ENCODE measurements at places on chromosomes 16 and 17.

DNA sequence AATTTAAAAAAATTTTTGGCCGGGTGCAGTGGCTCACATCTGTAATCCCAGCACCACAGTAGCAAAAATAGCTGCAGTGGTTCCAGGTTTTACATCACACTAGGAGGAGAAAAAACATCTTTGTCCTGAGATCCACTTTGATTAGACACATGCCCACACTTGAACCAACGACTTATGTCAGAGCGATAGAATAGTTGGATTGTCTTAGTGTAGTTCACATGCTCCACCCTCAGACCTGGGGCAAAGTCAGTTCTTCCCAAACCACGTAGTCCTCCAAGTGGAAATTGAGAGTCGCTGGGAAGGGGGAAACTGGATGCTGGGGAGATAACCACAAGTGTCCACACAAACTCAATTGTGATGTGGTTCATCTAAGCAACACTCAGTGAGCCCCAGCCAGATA lies 11.4 kb upstream of the ITGAM start:
- DNase-seq, result no peak

DNA sequence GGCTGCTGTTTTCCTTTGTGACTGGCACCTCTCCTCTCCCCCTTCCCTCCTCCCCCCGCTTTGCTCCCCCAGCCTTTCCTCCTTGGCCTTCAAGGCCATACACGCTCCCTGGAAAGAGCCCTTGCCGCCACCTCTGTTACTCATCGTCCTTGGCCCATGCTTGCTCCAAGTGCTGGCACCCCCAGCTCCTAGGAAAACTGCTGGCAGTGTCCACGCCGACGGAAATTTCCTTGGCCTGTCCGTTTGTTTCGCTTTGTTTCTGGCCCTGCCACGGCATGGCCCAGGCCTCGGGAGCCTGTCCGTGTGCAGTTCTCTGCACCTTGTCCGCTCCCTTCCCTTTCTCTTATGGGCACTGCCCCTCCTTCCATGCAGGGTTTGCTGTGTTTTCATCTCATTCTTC lies 18.0 kb downstream of the CA5A start:
- no peak for DNase-seq

DNA sequence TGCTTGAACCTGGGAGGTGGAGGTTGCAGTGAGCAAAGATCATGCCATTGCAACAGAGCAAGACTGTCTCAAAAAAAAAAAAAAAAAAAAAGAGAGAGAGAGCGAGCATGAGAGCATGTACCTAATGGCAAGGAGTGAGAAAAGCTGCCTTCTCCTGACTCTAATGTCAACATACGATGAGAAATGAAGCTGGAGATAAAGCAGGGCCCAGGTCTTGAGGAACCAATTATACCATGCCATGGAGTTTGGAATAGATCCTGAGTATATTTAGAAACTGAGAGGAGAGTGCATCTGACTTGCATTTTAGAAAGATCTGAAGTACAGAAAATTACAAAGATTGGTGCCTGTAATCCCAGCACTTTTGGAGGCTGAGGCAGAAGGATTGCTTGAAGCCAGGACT lies 3.8 kb upstream of the MAP2K6 start:
- DNase-seq, result no peak

DNA sequence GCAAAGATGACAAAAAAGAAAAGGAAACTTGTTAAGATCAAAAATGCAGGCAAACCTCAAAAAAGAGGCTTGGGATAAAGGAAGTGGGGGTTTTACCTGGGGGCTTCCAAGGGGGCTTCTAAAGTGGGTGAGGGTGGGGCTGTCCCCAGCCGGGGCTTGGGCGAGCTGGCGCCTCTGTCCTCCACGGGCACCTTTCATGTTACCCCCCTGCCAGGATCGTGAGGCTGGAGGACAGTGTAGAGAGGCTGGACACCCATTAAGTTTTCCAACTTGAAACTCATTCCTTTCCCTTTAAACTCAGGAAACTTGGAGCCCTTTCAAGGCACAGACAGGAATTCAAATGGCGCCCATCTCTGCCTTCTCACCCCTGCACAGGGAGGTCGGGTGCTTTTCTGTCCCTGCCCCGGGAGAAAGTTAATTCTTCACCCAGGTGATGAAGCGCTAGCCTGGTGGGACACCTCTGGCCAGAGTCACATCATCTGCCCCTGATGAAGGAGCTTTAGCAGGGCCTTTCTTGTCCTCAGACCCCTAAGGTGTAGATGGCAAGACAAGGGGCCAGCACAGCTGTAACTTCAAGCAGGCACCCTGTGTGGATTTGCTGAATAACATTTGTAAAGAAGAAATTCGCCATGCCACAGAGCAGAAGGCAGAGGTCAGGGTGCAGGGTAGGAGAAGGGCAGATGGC lies 87.3 kb downstream of the C16orf78 start:
- DNase-seq, result no peak

GRCh38 chr17:18371455-18371854 lies 6.1 kb upstream of the EVPLL start:
- DNase-seq, result no peak

DNA sequence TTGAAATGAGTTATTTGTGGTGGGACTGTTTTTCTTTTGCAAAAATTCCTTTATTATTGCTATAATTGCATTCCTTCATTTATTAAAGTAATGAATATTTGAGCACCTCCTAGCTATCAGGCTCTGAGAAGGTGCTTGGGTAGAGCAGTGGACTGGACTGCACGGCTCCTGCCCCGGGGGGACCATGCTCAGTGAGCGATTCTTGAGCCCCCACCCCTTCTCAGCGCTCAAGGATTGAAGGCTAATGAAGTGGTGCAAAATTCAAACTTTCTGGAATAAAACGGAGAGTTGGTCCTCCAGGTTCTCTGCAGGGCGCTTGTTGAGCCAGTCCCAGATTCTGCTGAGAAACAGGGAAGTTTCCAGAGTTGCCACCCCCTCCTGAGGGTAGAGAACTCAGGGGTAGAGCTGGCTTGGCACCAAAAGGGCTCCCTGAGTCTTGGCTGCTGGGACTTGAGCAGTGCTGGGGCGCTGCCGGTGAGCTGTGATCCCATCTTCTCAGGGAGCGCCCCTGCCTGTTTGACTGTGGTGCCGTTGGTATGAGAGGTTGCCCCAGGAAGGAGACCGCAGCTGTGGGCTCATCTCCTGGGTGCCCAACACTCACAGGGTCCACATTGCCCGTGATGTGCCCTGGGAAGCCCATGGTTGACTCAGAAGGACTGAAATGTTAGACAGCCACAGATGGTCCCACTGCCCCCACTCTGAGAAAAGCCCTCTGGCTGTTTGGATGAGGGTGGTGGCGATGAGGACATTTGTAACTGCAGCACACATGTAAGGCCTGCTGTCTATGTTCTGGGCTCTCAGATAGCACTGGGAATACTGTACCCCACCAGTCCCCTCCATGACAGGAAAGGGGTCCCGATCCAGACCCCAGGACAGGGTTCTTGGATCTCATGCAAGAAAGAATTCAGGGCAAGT lies 20.0 kb downstream of the KSR1 start:
- DNase-seq, result no peak

All from stimulated activated CD4-positive, alpha-beta T cell treated with anti-CD3 and anti-CD28 coated beads, Interleukin-4, amount 100 ng/mL, for 48 hours (primary cell).